ENCODE measurements at places on chromosomes 2 and 18. TPM values are rescaled to one million over a fixed set of nuclear protein-coding genes. Genes with fewer than 3 reads are reported as not detected.

The SNTG2 gene
- 2.0 TPM for total RNA-seq

DNA sequence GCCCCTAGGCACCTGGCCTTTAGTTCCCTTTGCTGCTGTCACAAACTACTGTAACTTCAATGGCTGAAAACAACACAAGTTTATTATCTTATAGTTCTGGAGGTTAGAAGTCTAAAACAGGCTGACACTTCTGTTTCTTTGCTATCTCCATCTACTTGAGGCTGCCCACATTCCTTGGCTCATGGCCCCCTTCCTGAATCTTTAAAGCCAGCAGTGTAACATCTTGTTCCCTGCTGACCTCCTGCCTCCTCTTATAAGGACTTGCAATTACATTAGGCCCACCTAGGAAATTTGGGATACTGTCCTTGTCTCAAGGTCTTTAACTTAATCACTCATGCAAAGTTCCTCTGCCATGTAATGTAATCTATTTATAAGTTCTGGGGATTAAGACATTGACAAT is 6.5 kb downstream of the SMYD1 start:
- no peak for DNase-seq

DNA sequence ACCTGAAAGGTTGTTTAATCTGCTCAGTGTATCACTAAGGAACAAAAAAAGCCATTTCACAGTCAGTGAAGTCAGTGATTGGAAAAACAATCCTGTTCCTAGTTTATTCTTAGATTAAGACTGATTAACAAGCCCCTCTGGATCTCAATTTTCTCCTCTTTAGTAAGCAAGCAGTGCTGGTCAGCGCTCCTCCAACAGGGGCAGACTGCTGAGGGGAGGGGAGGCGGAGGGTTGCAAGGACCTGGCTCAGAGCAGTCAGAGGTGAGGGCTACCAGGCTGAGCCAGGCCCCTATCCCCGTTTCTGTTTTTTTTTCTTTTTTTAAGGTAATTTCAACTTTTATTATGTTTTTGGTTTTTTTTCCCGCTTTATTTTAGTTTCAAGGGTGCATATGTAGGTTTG is 24.7 kb upstream of the KCNS3 start:
- DNase-seq: no peak

DNA sequence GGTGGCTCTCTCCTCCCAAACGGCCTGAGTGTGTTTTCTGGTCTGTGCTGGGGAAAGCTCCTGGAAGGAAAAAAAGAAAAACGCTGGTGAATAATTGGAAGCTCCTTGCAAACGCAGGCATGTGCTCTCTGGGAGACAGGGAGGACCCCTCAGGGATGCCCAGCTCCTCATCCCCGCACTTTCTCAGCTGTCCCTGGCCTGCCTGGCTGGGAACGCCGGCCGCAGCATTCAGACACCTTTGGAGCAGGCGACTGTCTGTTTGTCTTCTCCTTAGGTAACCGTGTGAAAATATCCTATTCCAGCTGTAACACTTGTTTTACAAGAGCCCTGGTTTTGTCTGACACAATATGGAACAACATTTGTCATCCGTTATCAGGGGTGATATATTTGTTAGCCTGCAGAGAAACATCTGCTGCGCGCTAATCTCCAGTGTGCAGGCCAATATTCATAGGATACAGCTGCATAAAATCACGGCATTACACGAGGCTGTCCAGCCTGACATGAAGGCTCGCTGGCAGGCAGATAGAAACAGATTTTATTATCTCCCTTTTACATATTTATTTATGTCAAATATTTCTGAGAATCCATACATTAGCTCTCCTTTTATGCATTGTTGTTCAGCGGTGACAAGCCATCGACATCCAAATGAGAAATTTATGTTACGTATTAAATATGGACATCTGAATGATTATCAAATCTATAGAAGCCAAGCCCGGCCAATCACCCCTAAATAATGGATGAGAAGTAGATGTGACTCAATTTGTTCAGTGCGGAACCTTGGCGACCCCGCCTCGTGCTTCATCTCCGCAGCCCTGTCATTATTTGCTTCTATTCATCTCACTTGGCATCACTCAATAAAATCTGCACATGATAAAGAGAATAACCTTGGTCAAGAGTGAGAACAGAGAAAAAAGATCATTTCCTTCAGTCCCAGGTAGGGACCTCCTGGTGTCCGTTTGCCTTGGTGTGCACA is 675.1 kb upstream of the SALL3 start:
- no peak for DNase-seq

DNA sequence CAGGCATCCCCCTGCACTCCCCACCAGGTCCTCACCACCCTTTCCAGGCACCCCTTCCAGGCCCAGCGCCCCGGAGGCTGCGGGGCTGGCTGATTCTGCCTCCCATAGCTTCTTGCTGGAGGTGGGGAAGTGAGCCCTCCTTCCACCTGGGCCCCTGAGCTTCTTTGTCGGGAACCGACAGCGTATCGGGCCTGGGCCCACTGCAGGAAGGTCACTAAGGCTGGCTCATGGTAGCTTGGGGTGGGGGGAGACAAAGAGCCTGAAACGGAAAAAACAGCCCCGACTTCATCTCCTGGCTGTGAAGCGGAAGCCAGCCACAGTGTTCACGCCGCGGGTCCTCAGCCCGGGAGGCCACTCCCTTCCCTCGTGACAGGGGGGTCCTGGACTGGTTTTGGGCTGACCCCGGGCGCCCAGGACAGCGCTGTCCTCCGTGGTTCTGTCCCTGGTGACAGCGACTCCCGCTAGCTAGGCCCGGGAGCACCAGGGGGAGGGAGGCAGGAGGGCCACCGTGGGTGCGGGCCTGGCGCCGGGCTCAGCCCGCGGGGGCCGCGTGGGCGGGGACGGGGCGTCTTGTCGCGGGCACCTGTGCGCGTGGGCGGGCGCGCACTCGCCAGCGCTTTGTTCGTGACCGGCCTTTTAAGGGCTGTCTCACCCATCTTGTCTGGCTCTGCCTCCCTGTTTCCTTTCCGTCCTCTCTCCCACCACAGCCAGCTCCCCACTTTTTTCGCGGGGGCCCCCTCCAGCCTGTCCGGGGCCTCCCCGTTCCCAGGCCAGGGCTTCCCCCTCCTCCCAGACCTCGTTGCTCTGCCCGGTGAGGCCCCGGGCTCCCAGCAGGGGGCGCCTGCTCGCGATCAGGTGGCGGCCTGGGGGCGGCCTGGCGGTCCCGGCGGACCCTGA is 64.9 kb downstream of the DNMT3A start:
- no peak for DNase-seq

- no peak for DNase-seq
Observed at GRCh38 chr18:48265328-48265727, 143.9 kb downstream of the ZBTB7C start.
